ENCODE measurements at places on chromosomes 3 and 15. TPM values are rescaled to one million over a fixed set of nuclear protein-coding genes. Genes with fewer than 3 reads are reported as not detected.

DNA sequence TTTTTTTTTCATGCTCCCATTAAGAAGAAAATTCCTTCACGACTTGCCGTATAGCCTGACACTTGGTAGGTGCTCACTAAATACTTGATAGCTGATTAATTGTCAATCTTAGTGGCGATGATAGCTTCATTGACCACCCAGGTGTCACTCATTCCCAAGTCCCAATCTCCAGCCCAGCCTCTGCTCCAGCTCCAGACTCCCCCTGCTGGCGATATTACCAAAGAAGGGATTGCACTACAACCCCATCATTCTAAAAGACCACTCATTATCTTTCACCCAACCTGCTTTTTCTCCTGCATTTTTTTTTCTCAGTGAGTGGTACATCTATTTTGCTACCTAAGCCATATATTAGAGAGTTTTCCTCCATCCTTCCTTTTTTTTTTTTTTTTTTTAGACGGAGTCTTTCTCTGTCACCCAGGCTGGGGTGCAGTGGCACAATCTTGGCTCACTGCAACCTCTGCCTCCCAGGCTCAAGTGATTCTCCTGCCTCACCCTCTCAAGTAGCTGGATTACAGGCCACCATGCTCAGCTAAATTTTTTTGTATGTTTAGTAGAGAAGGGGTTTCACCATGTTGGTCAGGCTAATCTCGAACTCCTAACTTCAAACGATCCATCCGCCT is 19.5 kb upstream of the COMMD2 start:
- peak; percentile 32 for DNase-seq

Gene C3orf20
- total RNA-seq: not detected

GRCh38 chr3:43038010-43038409 is 58.9 kb downstream of the GASK1A start:
- DNase-seq: no peak

GRCh38 chr15:70088455-70088854 is 9.3 kb downstream of the TLE3 start:
- DNase-seq: no peak

Gene DLEC1
- total RNA-seq: under 0.01 TPM

- no peak for DNase-seq
Observed at GRCh38 chr3:52310861-52311575, 5.1 kb upstream of the DNAH1 start.

DNA sequence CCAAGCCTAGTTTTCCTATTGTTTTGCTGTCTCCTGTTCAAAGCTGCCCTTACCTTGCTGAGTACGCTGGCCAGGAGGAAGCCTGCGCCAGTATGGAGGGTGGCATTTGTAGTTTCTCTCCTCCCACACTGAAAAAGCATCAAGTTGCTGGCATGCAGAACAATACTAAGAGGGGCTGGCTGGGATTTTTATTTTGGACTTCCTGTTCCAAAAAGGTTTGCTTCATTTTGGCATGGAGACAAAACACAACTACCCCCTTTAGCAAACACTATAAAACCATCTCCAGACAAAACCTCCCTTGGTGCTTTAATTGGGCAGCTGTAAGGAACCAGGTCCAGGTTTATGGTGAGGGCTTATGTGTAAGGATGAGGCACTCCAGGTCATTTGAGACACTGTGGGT is 457.6 kb downstream of the PDCD6IP start:
- DNase-seq: no peak

Gene GOLGA6L9
- total RNA-seq: 0.51 TPM

Gene SKIC8
- 67.9 TPM for total RNA-seq

Gene CYP1A2
- under 0.01 TPM for total RNA-seq

GRCh38 chr15:89333959-89334509 is 590 bp downstream of the POLG start:
- DNase-seq: no peak

Gene KIF23
- 20.4 TPM for total RNA-seq

GRCh38 chr15:45249125-45249780 is 2.8 kb upstream of the SLC28A2 start:
- DNase-seq: no peak

- no peak for DNase-seq
Observed at GRCh38 chr15:34119291-34119690, 17.4 kb downstream of the PGBD4 start.

Gene ARHGAP31
- 26.9 TPM for total RNA-seq

Gene RLBP1
- total RNA-seq: not detected

DNA sequence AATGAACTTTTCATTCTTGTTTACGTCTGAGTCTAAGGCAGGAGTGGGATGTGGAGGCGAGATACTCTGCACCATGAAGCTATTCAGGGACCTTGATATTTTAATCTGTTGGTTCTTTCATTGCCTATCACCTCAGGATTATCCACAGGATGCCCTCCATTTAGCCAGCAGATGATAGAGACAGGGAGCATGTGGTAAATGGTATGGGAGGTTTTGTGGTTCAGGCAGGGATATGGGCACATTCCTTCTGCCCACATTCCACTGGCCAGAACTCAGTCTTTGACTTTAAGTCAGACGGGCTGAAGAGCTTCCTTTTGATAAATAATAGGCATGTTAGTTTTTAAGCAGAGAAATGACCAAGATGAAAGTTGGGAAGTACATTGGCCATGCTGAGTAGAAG is 548.0 kb upstream of the CCDC54 start:
- no peak for DNase-seq

- no peak for DNase-seq
Observed at GRCh38 chr3:131218196-131218595, 163.4 kb upstream of the NUDT16 start.

Gene LSMEM2
- total RNA-seq: not detected

GRCh38 chr3:49313896-49314688 is 25.8 kb downstream of the USP4 start:
- peak; percentile 67 for DNase-seq

- no peak for DNase-seq
Observed at GRCh38 chr15:77143191-77143590, 72.3 kb upstream of the TSPAN3 start.

GRCh38 chr3:122230174-122230573 is 46.7 kb downstream of the CASR start:
- no peak for DNase-seq

GRCh38 chr3:69196876-69197275 is 74.5 kb upstream of the LMOD3 start:
- no peak for DNase-seq

DNA sequence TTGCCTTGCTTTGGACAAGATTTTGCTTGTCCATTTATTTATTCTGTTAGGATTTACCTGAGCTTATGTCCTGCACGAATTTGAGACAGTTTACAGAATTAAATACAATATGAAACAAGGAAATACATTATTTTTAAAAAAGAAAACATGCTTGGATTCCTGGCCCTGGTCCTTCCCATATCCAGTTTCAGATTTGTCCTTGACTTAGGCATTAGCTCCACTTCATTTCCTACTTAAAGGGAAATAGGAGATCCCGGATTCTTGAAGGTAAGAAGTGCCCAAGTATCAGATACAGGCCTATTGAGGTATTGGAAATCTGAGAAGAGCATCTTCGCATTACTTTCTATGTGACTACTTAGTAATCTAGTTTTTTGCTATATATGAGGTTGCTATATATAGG is 672.0 kb downstream of the SI start:
- no peak for DNase-seq

- no peak for DNase-seq
Observed at GRCh38 chr15:25169318-25169717, 214.5 kb downstream of the SNRPN start.

GRCh38 chr3:193884027-193884426 is 251.9 kb upstream of the HES1 start:
- DNase-seq: no peak

Gene LRTM1
- total RNA-seq: not detected

Data from dermis microvascular lymphatic vessel endothelial cell (primary cell).